Activated naive CD8-positive, alpha-beta T cell treated with anti-CD3 and anti-CD28 coated beads, Interleukin-2, amount 50 U/mL, for 16 hours (primary cell): ENCODE measurements at places on chromosomes 4 and X.

DNA sequence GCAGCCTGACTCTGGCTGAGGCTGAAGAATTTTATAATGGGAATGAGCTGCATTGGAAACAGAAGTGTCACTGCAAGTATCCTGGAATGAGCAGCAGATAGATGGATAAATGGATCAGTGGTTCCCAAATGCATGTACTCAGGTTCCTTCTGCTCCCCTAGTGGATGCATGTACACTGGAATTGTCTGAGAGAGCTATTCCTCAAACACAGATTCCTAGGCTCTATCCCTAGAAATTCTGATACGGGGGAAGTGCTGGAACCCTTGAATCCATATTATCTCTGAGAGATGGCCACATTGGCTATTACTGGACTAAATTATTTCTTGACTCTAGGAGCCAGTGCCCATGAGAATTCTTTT is 64.8 kb downstream of the TMEM131L start:
- DNase-seq: no peak

DNA sequence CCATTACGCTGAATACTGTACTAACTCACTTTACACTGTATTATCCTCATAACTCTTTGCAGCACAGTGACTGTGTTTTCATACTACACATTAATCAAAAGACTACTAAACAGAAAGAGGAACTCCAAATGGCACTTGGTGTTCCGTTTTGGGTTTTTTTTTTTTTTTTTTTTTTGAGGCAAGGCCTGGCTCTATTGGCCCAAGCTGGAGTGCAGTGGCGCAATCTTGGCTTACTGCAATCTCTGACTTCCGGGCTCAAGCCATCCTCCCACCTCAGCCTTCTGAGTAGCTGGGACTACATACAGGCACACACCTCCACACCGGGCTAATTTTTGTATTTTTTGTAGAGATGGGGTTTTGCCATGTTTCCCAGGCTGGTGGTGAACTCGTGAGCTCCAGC is 10.7 kb downstream of the KLHL8 start:
- DNase-seq: no peak

GRCh38 chr4:74038086-74038424 is 434 bp downstream of the CXCL3 start:
- DNase-seq: no peak

- no peak for DNase-seq
These were observed 108.7 kb upstream of the LIMCH1 start for GRCh38 chr4:41429280-41429669.

DNA sequence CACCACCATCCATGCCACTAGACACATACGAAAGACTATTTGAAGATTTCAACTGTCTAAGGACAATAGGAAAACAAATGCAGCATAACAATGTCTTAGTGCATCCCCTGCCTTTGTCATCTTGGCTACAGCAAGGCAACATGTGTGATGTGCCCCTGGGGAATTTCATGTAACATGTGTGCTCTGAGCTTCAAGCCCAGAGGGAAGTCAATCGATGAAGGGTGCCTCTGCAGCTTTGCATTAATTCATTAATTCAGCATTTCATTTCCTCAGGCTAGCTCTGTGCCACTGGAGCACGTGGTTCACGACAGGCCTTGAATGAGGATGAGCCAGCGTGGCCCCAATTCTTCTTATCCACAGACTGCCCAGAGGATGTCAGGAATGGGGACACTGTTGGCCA is 253.9 kb upstream of the GPC4 start:
- no peak for DNase-seq

DNA sequence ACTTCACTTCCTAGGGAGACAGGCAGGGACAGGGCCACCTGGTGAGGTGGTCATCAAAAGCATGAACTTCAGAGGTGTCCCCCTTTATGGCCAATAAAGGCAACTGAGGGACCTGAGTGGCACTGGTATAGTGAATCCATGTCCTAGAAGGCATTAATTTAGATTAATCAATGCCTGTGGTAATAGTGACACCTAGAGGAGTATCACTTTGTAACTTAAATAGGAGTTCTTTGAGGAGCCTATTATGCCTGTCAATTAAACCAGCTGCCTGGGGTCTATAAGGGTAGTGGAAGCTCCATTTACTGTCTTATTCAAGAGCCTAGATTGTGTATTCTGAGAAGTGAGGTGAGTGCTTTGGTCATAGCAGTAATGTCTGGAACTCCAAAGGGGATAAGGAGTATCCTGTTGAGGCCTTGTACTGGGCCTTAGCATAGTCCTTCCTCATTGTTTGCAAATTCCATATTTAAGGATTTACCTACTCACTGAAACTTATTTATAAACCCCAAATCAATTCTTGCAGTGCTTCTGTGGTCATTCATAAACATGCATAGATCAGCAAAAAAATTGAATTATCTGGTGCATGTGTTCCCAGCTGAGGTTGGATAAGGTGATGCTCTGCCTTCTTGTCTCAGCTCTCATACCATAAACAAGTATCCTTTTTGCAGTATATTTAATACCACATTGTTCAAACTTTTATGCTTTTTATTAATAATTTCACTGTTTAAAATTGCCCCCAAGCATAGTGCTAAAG is 213.8 kb upstream of the RADX start:
- DNase-seq: no peak

- no peak for DNase-seq
These were observed 57.5 kb downstream of the PCDH18 start for GRCh38 chr4:137474711-137475301.

DNA sequence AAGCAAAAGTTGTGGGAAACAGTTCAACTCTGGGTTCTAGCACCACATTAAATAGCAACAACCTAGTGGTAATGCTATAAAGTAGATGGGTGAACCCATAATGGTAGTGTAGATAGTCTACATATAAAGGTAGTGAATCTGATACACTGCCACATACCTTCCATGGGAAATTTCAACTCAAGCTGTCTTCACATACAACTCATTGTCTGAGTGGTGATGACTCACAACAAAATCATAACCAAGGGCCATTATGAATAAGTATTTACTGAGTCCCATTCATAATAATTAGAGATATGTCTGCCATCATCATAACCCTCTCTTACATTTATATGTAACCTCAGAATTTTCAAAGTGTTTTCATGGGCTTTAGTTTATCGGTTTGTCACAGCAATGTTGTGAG is 34.8 kb downstream of the EGF start:
- no peak for DNase-seq

DNA sequence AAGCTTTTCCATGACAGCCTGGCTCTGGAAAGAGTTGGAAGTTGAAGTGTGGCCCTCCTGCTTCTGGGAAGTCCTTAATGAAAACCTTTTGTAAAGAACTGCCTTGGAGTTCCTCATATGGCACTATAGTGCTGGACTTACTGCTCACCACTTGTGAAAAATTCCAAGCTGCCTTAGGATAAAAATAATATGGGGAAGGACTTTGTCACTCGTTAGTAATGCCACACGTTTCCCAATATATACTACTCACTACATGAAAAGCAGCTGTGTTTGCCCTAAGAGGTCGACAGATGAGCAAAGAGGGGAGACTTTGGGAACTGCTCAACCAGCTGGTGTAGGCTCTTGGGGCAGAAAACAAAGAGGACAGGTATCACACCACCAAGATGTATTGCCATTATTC is 11.7 kb downstream of the OPHN1 start:
- DNase-seq: no peak

DNA sequence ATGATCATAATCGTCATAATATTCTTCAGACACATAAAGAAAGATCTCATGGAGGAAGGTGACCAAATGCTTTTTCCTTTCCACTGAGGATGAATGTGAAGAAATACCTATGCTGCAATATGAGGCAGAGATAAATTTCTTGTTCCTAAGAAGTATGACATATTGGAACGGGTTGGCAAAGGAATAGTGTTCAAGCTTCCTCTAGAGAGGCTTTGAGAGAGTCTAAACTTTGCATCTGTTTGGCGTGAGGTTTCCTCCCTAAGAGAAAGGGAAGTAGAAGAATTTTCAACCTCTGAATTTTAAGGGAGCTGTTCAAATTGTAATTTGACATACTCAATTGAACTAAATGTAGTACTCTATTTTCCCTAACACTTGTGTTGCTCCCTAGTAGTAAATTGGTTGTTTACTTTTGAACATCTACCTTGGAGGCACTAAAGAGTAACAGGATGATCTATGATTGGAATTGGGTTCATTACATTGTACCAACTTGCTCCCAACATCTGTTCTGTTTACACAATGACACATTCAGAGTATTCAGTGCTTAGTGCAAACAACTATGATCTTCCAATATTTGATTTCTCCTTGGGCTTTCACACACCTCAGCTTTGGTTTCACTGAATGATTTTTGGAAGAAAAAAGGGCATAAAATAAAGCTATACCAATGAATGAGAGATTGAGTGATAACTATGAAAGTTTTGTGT is 122.0 kb downstream of the CORIN start:
- no peak for DNase-seq

DNA sequence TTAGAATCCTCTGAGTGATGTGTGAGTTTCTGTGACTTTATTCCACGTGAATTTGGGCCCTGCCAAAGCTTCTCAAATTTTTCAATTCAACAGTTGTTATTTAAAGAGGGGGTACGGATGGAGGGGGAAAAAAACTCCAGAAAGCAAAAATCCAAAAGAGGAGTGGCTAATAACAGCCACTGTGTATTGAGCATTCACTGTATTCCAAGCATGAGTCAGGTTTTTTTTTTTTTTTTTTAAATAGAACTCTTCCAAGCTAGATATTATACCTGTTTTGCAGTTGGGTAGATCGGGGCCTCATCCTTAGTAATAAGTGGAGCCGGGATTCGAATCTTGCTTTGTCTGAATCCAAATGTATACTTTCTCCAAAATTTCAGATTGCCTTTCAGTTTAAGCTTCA is 6.4 kb upstream of the RHOH start:
- DNase-seq: no peak

DNA sequence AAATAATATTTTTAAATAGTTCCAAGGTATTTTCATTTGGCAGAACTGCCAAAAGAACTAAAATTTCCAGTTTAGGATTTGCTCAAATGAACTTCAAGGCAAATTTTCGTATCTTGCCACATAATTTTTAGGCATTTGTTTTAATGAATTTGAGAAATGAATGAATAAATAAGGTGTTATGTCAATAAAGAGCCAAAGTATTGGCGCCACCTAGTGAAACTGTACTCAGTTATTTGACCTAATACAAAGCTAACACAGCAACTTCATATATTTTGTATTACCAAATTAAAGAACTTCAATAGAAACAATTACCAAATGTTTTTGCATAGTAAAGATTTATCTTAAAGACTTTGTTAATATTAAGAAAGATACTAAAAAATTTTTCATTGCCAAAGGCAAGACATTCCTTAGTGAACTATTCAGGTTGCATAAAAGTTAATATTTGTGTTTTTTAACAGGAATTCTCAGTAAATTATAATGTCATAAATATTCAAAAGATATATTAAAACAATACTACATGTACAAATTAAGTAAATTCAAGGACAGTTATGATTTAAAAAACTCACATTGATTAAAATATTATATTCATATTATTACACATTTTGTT is 50.3 kb downstream of the STPG2 start:
- DNase-seq: no peak

- peak; percentile 18 for DNase-seq
These were observed 43.7 kb downstream of the MAGEA9 start for GRCh38 chrX:149825424-149825823.

- no peak for DNase-seq
These were observed 108.6 kb downstream of the TNIP2 start for GRCh38 chr4:2647403-2648158.

GRCh38 chr4:91118597-91118996 is 991.4 kb downstream of the CCSER1 start:
- DNase-seq: no peak

- no peak for DNase-seq
These were observed 69.1 kb upstream of the PLAC1 start for GRCh38 chrX:134727363-134727762.

DNA sequence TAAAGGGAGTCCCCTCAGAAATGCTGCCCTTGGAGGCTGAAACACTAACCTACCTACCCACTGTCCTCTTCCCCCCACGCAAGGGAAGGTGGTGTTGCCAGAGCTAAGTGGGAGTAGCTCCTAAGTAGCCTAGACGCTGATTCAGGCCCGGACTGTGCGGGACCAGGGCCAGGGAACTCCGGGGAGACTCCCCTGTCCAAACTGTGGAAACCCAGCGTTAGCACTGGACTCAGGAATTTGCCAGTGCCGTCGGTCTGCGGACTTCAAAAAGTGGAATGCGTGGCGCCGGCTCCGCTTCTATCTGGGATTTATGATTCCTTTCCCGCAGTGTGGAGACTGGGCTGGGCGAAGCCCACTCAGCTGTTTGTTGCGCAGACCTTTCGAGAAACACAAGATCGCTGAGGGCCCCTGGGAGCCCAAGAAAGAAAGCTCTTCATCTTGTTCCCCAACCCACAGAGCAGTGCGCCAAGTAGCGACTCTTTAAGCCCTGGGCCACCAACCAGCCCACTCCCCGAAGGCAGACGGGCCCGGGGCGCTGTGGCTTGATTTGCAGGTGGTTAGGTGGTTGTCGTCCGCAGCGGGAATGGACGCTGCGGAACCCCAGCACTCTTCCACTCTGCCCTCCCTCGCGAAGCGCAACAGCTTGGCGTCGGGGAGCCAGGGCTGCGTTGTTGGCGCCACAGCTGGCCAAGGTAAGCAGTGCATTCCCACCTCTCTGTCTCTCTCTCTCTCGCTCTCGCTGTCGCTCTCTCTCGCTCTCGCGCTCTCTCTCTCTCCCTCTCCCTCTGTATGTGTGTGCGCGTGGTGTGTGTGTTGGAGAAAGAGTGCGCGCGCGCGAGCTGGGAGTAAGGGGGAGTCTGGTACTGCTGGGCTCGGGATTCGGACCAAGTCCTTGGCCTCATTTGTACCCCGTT is 2.0 kb downstream of the TMEM255A start:
- peak; percentile 16 for DNase-seq

GRCh38 chr4:79223993-79224776 is 101.7 kb downstream of the NAA11 start:
- no peak for DNase-seq

- no peak for DNase-seq
These were observed 362 bp downstream of the NCAPG start for GRCh38 chr4:17811078-17811603.

DNA sequence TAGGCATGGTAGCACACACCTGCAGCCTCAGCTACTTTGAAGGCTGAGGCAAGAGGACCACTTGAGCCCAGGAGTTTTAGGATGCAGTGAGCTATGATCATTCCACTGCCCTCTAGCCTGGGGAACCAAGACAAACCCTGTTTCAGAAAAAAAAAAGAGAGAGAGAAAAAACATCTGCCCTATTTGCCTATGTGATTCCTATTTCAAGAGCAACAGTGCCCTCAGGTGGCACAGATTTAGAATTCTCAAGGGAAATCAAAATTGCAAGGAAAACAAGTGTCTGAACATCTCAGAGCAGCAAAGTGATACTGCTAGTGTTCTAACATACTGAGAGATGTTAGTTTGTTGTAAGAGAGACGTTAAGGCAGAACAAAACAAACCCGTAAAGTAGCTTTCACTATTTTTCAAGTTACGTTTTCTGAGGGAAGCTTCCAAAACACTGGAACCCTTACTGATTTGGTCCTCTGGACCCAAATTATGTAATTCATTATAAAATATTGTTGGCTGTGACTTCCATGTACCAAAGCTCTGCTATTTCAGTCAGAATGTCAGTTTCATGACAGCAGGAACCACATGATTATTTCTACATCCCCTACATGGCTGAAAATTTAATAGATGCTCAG is 7.9 kb downstream of the BDH2 start:
- no peak for DNase-seq
